Activated CD8-positive, alpha-beta T cell treated with anti-CD3 and anti-CD28 coated beads for 36 hours (primary cell): ENCODE measurements at places on chromosomes 3 and 15. TPM values are rescaled to one million over a fixed set of nuclear protein-coding genes. Genes with fewer than 3 reads are reported as not detected.

Gene CHRM5
- total RNA-seq, result not detected

DNA sequence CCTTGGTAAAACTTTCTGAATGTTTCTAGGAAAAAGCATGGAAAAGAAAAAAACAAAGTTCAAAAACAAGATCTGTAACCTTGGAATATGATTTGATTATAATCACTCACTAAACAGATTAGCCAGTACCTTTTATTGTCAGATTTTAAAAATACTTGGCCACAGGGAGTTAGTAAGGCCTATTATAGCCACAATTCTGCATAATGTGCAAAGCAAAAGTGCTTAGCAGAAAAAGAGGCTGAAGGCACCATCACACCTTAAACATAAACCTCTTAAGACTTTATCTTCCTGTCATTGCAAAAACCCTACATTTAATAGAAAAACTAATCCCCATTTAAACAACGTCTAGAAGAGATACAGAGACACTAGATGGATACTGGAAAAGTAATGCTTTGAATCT is 41.8 kb downstream of the CHSY1 start:
- peak overlapping the region; percentile 58 for H3K27ac ChIP-seq
- H3K4me1 ChIP-seq, result peaks cover 86% of the 10 kb centered on the region
- no peaks in the 10 kb centered on the region for H3K27me3 ChIP-seq
- no peak for DNase-seq
- H3K36me3 ChIP-seq, result peaks cover 34% of the 10 kb centered on the region

DNA sequence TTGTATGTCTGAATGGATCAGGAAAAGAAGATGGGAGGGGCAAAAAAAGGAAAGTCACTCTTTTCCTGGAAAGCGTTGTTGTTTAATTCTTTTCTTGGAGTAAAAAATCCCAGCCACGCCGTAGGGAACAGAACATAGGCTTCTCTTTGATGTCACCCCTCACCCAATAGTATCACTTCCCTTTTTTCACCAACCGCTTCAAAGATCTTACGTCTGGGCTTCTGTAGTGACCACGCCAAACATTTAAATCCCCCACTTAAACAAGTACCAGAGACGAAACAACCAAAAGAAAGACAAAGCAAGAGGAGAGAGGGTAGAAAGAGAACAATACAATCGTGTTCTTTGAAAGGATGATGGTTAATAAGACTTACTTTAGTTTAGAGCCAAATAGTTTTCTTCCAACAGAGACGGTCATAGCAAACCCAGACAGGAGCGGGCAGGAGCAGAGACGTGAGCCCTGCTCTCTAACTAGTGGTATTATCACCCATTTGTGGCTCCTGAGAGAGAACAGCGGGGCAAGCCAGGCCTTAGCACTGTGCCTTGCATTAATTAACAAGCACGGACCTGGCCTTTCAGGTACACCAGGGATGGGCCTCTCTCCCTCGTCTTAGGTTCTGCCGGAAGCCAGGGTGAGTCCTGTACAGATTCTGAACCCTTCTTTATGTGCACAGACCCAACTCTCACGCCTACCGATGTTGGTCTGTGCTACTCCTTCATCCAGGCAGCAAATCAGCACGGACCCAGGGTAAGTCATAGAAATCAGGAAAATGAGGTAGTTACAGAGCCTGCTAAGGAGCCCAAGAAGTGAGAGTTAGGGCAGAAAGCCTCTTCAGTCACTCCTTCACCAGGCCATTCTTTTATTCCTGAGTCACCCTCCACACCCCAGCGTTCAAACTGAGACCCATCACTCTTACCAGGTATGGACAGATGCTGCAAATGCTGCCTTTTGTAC is 28.2 kb upstream of the BCL6 start:
- H3K4me3 ChIP-seq, result no peak overlapping the region
- peaks cover 43% of the 10 kb centered on the region for H3K4me1 ChIP-seq
- H3K36me3 ChIP-seq, result no peaks in the 10 kb centered on the region
- DNase-seq, result no peak
- no peak overlapping the region for H3K27ac ChIP-seq

Gene CPNE9
- not detected for total RNA-seq

GRCh38 chr15:76158815-76159214 is 99.0 kb downstream of the TMEM266 start:
- no peak overlapping the region for H3K4me3 ChIP-seq
- no peaks in the 10 kb centered on the region for H3K27me3 ChIP-seq
- H3K27ac ChIP-seq, result no peak overlapping the region
- no peaks in the 10 kb centered on the region for H3K36me3 ChIP-seq

Gene GMPS
- 143 TPM for total RNA-seq

Gene CD200
- 16.7 TPM for total RNA-seq

GRCh38 chr15:56490461-56490860 is 25.5 kb upstream of the MNS1 start:
- DNase-seq, result no peak
- H3K4me1 ChIP-seq, result no peaks in the 10 kb centered on the region
- H3K27me3 ChIP-seq, result no peaks in the 10 kb centered on the region
- H3K36me3 ChIP-seq, result no peaks in the 10 kb centered on the region
- no peak overlapping the region for H3K4me3 ChIP-seq
- no peak overlapping the region for H3K27ac ChIP-seq

DNA sequence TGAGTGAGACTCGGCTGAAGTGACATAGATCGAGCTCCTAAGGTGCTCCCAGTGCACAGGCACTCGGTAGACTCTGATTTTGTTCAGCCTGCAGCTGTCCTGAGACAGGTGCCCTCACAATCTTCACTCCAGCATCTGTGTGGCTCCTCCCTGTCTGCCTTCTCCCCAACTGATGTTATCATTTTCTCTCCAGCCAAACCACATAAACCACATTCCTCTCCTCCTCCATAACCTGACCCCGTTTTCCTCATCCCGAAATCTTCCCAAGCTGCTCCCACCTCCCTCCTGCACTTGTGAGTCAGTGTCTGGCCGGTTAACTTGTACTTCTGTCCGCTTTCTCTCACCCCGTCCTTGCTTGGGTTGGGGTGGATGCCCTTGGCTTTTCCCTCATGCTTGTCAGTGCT is 93.3 kb upstream of the HACD2 start:
- H3K4me3 ChIP-seq, result no peak overlapping the region
- H3K4me1 ChIP-seq, result no peaks in the 10 kb centered on the region
- H3K36me3 ChIP-seq, result no peaks in the 10 kb centered on the region

Gene IL17RE
- total RNA-seq, result 1.2 TPM

Gene CIAO2A
- 88.3 TPM for total RNA-seq

- H3K4me1 ChIP-seq, result peaks cover 40% of the 10 kb centered on the region
- no peaks in the 10 kb centered on the region for H3K27me3 ChIP-seq
Observed at GRCh38 chr3:186802701-186803100, 3.6 kb downstream of the RFC4 start.

DNA sequence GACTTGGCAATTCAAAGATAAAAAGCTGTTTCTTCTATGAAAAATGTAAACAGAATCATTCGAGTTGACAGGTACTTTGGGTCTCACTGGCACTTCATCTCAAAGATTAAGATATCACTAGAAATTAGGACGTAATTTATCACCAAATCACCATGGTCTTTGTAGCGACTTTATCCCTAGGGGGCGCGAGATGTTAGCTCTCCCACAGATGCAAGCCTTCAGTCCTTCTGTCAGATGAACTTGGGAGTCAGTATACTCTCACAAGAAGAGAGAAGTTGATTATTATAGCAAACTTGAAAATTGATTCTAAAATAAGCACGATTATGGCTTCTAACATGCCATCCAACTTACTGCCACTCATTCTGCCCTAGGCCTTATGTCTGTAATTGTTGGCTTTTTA is 150.3 kb downstream of the ALCAM start:
- H3K4me3 ChIP-seq, result no peak overlapping the region
- H3K4me1 ChIP-seq, result peaks cover 3% of the 10 kb centered on the region
- no peaks in the 10 kb centered on the region for H3K27me3 ChIP-seq
- no peak overlapping the region for H3K27ac ChIP-seq
- no peak for DNase-seq

DNA sequence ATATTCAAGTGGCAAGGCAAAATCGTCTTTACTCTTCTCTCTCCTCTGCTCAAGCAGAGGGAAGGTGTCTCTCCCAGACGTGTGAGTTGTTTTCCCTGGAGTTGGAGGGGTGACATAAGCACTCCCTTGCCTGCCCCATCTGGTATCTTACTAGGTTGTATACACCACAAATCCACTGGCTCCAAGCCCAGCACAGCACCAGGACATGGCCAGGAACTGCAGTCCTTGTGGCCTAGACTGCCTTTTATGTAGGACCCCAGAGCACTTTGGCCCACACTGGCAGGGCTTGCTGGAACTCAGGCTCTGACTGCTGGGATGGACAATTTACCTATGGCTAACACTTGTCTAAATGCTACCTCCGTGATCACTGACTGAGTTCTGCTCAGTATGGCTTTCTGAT is 34.0 kb downstream of the DZIP3 start:
- no peak for DNase-seq
- no peak overlapping the region for H3K4me3 ChIP-seq
- no peaks in the 10 kb centered on the region for H3K4me1 ChIP-seq
- H3K27ac ChIP-seq, result no peak overlapping the region
- peaks cover 22% of the 10 kb centered on the region for H3K36me3 ChIP-seq

Gene CSTA
- total RNA-seq, result not detected

Gene PLIN1
- 1.1 TPM for total RNA-seq

- no peak overlapping the region for H3K4me3 ChIP-seq
- H3K36me3 ChIP-seq, result peaks cover 3% of the 10 kb centered on the region
- H3K27me3 ChIP-seq, result no peaks in the 10 kb centered on the region
- peaks cover 49% of the 10 kb centered on the region for H3K4me1 ChIP-seq
- no peak for DNase-seq
- H3K27ac ChIP-seq, result peak overlapping the region; percentile 67
Observed at GRCh38 chr3:197802779-197803459, 11.9 kb downstream of the LRCH3 start.

Gene RNU5B-1
- total RNA-seq, result not detected

Gene SLC9C1
- not detected for total RNA-seq

Gene CA12
- total RNA-seq, result 0.58 TPM

DNA sequence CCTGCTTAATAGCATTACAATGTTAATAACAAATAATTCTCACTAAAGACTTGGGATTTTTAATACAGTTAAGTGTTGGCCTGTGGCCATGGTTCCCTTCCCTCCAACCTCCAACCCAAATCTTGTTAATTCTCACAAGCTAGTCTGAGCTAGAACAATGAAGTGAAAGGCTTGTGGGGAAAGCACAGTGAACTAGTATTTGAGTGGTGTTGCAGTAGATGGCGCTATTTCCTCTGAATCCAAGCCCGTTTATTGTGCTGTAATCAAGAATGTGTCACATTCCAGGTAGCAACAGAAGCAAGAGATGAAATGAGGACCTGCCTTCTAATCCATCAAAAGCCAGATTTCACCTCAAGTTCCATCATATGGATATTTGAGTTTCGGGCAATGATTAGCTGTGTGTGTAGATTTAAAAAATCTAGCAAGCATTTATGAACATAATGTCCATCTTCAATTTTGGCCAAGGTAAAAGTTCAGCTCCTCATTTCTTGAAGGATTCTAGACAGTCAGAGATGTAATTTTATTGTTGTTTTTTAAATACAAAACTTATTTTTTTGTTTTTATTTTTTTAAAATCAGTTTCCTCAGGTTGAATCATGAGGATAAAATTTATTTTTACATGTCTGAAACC is 160.7 kb downstream of the SQOR start:
- no peak overlapping the region for H3K27ac ChIP-seq
- DNase-seq, result peak; percentile 23
- peaks cover 22% of the 10 kb centered on the region for H3K27me3 ChIP-seq
- H3K4me3 ChIP-seq, result no peak overlapping the region
- H3K36me3 ChIP-seq, result no peaks in the 10 kb centered on the region

Gene DCLK3
- total RNA-seq, result 0.05 TPM

- H3K4me1 ChIP-seq, result no peaks in the 10 kb centered on the region
- no peak overlapping the region for H3K4me3 ChIP-seq
- peaks cover 5% of the 10 kb centered on the region for H3K27me3 ChIP-seq
- H3K27ac ChIP-seq, result no peak overlapping the region
- DNase-seq, result no peak
Observed at GRCh38 chr15:47972738-47973137, 148.1 kb upstream of the SLC24A5 start.

Gene SLC7A14
- not detected for total RNA-seq

GRCh38 chr3:198092276-198092675 is 132.3 kb downstream of the LMLN start:
- H3K4me3 ChIP-seq, result no peak overlapping the region
- DNase-seq, result no peak
- H3K36me3 ChIP-seq, result peaks cover 4% of the 10 kb centered on the region

GRCh38 chr3:141539431-141540187 is 52.8 kb downstream of the RASA2 start:
- no peak overlapping the region for H3K4me3 ChIP-seq
- no peak for DNase-seq
- H3K27me3 ChIP-seq, result no peaks in the 10 kb centered on the region
- peaks cover 62% of the 10 kb centered on the region for H3K36me3 ChIP-seq
